ENCODE measurements at places on chromosomes 2 and 18.

- DNase-seq = no peak
Observed at GRCh38 chr18:62341473-62341872, 16.4 kb downstream of the TNFRSF11A start.

GRCh38 chr2:142140434-142140845 is 9.6 kb upstream of the LRP1B start:
- DNase-seq = no peak

GRCh38 chr2:149009576-149010461 is 28.7 kb upstream of the LYPD6B start:
- no peak for DNase-seq

- DNase-seq = no peak
Observed at GRCh38 chr18:23887493-23887892, 127.1 kb upstream of the TTC39C start.

GRCh38 chr2:5977477-5977876 is 285.3 kb downstream of the SOX11 start:
- no peak for DNase-seq

All from sigmoid colon (tissue), 7 donors.